Stimulated activated CD8-positive, alpha-beta memory T cell treated with anti-CD3 and anti-CD28 coated beads, Interleukin-15, amount 100 ng/mL, for 4 hours (primary cell): ENCODE measurements at places on chromosomes 7 and 10.

- no peak for DNase-seq
These were observed 593 bp upstream of the ADRA2A start for GRCh38 chr10:111076191-111076681.

DNA sequence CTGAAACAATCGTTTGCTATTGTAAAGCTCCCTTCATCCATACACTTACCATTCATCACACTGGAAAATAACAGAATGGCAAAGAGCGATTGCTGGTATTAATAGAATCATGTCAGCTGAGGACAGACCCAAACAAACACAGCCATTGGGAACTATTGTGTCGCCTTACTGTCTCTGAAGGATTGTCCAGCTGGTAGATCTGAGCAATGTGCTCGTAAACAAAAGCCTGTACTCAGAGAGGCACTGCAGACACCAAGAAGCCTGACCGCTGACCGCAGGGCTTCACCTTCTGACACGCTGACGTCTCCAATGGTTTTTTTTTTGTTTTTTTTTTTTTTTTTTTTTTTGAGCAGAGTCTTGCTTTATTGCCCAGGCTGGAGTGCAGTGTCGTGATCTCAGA, 151.0 kb upstream of the FRMD4A start:
- no peak for DNase-seq

DNA sequence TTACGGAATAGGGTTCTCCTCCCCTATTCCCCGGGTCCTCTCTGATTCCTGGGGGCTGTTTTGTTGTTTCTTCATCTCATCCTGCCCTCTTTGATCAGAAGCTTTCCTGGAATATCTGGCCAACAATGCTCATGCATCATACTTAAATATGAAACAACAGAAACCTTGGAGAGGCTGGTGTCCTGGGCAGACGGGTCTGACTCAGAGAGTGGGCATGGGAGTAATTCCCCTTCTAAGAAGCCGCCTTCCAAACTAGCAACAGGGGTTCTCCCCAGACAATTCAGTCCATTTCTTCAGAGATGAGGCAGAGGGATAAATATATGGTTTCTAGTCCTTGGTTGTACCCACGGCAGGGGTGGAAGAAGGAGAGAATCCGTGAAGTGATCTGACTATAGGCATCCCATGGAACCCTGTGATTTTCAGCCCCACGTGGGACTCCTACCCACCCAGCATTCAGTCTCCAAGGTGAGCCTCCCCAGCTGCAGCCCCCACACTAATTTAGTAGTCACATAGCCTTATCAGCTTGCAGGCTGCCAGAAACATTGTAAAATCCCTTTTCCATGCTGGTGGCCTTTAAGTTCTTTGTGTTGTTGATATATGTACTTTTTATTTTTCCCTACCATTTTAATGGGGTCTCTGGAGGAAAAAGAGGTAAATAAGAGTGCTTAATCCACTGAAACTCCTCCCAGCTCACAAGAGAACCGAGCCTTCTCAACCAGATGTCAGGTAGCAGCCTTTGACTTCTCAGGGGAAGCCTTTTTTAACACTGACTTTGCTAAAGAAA, 119.2 kb downstream of the SFMBT2 start:
- no peak for DNase-seq

DNA sequence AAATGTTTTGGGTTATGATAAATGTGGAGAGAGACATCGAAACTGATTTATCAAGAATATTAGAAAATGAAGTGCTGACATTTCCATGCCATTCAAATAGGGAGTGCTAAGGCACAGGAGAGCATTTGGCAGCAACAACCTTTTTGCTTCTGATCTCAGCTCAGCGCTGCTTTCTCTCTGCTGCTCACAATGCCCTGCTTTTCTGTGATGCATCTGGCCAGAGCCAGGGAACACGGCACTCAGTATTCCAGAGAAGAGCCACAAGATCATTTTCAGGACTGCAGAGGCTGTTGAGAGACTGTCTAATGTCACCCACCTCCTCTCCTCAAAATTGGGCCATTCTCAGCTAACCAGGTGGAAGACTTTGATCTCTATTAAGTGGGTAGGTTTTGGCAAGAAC, 28.1 kb downstream of the INSYN2A start:
- DNase-seq = no peak

GRCh38 chr7:156152390-156152789, 340.1 kb upstream of the SHH start:
- no peak for DNase-seq

DNA sequence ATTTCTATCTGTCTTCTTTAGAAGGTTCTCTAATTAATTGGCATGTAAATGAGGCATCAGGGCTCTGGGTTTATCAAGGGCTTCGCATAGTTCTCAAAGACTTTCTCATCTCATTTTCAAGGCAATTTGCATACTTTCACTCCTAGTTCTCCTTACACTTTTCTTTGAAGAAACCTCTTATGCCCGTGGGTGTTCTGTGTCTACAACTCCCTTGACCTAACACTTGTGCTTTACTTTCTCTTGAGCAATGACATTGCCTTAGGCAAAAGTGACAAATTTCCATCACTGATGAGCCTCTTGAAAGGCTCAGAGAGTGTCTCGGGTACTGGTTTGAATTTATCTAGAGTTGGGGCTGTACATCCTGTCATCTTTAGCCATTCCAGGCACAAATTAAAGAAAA, 74.7 kb upstream of the ITPRID1 start:
- no peak for DNase-seq

DNA sequence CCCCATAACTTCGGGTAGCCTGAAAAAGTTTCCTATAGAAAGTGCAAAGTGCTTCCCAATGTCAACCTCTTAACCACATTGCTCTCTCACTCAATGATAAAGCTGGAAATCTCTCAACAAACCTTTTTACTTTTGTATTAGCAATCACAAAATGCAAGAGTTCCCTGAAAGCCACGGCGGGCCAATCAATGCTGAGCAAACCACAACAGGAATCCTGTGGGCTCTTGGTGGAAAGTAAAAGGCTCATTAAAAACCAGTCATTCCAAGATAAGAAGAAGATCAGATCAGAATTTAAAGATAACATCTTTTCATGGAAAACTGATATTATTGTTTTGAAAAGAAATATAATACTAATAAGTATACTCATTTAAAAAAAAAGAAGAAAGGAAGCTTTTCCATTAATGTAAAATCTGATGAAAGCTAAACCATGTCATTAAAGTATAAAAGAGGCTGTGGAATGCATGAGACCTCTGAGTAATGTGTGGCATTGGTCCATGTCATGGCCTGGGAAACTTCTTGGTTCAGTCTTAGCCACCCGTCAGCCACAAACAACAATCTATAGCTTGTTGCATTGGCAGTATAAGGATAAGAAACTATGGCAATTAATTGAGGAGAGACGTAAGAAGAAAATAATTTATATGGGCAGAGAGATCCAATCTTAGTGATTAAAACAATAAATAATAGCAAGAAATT, 1066.1 kb upstream of the SORCS1 start:
- DNase-seq = no peak

DNA sequence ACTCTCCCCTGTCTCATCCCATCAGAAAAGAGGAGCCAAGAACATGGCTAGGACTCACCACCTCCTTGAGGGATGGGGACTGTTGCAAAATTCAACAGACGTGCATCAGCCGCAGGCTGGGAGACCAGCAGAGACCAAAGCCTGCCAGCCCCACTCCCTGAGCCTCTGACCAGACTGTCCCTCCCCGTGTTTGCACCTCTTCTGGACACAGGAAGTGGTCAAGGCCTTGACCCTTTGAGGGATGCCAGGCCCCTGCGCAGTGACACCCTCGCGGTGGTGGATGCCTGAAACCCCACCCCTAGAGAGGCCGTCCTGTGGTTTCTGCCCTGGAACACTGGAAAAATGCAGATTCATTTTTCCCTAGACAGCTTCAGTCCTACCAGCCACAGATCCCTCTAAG, 128.4 kb upstream of the TCF7L2 start:
- DNase-seq = no peak

DNA sequence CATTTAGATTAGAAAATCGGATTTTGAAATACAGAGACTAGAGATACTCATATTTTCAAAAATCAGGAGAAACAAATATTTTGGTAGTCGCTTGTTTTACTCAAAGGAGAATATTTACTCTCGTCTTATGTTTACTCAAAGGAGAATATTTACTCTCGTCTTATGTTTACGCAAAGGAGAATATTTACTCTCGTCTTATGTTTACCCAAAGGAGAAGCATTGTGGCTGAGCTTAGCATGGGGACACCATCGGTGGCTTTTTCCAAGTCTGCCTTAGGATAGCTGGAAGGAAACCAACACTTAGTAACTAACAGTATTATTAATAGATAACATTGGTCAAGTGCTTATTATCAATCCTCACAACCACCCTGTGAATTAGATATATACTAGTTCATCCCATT, 71.8 kb downstream of the SNX10 start:
- no peak for DNase-seq

- DNase-seq = no peak
These were observed 497.7 kb downstream of the ARL4A start for GRCh38 chr7:13185139-13185538.

- no peak for DNase-seq
These were observed 19.5 kb upstream of the PTF1A start for GRCh38 chr10:23172429-23173213.

GRCh38 chr10:29998142-29998808, 61.1 kb downstream of the JCAD start:
- peak; percentile 21 for DNase-seq

DNA sequence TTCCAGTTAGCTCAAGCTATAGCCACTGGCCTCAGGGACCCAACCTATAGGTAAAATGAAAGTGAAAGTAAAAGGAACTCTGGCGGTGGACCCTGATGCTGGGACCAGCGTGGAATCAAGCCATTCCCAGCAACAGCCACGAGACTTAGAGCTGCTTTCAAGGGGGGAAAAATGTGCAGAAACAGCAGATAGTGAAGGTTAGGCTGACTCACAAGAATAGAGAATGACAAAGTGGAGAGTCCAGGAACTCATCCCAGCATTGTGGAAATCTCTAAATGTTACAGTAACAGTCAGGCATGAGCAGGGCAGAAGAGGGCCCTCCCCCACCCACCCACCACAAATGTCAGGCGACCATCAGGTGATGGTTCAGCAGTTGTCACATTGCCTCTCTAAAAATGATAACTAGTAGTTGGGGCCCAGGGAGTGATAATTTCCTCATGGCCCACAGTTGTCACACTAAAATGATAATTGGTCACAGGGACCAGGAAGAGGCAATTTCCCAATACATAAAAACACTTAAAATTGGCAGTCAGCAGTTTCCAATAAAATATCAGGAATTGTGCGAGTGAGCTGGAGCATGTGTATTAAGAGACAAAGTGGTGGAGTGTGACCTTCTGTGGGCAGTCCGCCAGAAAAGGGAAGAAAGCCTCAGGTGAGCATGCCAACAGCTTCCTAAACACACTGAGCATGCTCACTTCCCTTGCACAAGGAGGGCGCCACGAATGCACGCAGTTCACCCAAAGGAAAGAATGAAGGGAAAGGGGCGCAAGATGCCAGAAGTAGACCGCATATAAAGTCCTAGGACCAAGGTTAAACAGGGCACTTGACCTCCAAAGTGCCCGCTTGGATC, 129.8 kb upstream of the PPP1R3A start:
- DNase-seq = no peak

DNA sequence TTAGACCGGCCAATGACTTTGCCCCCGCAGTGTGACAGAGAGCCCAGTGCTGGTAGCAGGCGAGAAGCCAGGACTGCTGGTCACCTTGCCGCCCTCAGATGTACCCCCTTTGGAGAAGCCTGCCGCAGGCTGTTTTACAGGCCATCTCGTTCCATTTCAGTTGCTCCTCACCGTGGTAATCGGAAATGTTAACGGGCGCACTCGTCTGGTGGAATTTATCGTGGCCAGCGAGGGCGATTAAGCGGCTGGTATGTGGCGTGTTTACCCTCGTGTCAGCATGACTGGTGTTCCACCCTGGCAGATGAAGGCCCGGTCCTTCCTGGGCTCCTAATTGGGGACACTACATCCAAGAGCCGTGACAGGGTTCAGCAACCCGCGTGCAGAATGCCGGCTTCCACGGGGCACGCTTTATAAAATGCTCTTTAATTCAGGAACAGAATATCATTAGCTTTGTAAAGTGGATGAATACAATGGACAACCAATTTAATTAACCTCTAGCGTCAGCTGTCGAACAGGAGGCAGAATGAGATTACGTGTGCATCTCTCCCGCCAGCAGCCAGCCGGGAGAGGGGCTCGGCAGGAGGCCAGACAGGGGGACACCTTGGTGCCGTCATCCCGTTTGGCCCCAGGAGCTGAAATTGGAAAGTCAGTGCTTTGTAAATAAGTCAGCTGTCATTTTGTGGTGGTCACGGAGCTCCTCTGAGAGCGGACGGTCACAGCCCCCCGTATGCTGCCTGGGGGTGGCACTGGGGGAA, 108.3 kb downstream of the NKX6-2 start:
- no peak for DNase-seq

GRCh38 chr10:7438196-7438986, 27.6 kb upstream of the SFMBT2 start:
- no peak for DNase-seq

GRCh38 chr10:43461950-43462349, 25.0 kb downstream of the ZNF487 start:
- no peak for DNase-seq

- no peak for DNase-seq
These were observed 62.5 kb downstream of the ABI1 start for GRCh38 chr10:26798298-26798697.

GRCh38 chr7:32058002-32058401, 12.2 kb downstream of the PDE1C start:
- DNase-seq = no peak

GRCh38 chr7:22675421-22675820, 51.6 kb upstream of the IL6 start:
- DNase-seq = no peak

DNA sequence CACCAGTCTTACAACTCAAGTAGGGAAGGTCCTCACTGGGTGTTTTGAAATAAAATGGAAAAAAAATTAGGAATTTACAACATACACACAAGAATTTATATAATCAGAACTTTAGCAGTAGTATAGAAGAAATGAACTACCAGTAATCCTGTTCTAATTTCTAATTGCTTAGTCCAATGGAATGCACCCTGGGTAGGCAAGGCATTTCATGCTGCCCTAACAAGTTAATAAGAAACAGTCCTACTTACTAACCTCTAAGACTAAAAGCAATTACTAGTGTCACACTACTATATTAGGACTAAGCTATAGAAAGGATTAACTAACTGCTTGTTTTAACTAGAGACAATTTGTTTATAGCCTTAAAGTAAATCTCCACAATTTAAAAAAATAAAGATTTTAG, 158.1 kb downstream of the BTAF1 start:
- no peak for DNase-seq

DNA sequence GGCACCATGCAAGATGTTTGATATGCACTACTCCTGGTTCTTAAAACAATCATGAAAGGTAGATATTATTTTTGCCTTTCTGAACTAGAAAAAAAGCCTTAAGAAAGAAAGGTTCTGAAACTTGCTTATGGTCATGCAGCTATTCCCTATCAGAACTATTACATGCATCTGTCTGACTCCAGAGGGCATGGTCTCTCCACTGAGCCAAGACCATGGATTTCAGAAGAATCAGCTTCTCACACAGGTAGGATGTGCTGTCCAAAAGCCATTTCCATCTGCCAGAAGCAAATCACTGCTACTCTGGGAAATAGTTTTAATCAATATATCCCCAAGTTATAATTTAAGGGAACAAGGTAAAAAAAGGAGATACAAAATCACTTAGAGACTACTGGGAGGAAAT, 69.5 kb downstream of the STK17A start:
- DNase-seq = no peak

- no peak for DNase-seq
These were observed 236.8 kb upstream of the AOAH start for GRCh38 chr7:36961097-36961496.

- DNase-seq = no peak
These were observed 786.3 kb downstream of the SORCS1 start for GRCh38 chr10:106378251-106378650.

GRCh38 chr7:24869572-24869971, 110.4 kb downstream of the OSBPL3 start:
- DNase-seq = no peak

- no peak for DNase-seq
These were observed 2.8 kb downstream of the MCU start for GRCh38 chr10:72694476-72695369.
